Breast epithelium (tissue), 4 donors: ENCODE measurements at places on chromosomes 2 and 18.

DNA sequence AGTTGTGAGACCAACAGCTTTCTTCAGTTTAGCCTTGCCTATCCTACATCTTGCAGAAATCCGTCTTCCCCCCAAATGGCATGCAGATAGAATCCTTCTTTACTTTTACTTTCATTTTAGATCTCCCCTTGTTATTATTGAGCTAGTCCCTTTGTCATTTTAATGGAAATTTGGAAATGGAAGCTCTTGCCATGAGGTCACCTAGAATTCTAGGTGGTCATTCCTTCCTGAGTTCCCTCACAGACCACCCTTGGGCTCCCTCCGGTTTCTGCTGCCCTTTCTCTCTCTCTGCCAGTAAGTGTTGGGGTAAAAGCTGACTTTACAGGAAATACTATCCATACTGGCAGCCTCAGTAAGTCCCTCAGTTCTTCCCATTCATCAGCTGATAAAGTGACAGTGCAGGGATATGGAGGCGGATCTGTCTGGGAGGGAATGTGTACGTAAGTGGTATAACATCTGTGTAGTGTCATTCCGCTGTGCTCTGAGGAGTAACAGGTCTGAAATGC, 30.2 kb downstream of the ARHGAP25 start:
- DNase-seq = no peak

GRCh38 chr18:43405097-43405496, 127.8 kb upstream of the SYT4 start:
- no peak for DNase-seq

DNA sequence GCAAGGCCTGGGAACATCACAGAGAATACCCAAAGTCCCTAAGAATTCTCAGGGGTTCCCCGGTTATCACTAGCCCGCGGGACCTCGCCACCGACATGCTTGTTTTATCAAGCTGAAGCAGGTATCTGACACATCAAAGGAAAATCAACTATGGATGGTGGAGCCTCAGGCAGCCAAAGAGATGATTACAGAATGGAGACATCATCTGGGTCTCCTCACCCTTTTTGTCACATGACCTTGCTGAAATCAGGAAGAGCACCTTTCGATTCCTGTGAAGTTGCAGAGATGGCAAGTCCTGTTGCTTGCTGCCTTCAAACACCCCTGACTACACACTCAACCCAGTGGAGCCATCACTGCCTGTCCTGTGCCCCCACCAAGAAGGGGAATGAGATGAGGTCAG, 19.2 kb upstream of the CAB39 start:
- DNase-seq = no peak

- no peak for DNase-seq
Measured at GRCh38 chr2:25424426-25425028, 82.8 kb upstream of the DNMT3A start.

DNA sequence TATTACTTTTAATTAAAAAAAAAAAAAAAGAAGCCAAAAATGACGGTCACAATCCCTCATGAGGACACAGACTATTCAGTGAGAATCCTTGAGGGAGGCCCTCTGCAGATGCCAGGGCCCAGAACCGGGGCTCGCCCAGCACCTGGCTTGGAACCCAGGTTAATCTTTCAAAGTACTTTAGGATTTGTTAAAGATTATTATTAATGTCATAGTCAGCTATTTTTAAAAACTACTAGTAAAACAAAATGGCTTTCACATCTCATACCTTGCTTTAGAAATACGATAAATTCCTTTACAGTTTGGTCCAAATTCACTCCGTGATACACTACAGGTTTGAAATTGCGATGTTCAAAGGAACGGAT, 27.1 kb downstream of the C2orf76 start:
- no peak for DNase-seq

- DNase-seq = no peak
Measured at GRCh38 chr2:108591163-108591562, 56.9 kb downstream of the LIMS1 start.

DNA sequence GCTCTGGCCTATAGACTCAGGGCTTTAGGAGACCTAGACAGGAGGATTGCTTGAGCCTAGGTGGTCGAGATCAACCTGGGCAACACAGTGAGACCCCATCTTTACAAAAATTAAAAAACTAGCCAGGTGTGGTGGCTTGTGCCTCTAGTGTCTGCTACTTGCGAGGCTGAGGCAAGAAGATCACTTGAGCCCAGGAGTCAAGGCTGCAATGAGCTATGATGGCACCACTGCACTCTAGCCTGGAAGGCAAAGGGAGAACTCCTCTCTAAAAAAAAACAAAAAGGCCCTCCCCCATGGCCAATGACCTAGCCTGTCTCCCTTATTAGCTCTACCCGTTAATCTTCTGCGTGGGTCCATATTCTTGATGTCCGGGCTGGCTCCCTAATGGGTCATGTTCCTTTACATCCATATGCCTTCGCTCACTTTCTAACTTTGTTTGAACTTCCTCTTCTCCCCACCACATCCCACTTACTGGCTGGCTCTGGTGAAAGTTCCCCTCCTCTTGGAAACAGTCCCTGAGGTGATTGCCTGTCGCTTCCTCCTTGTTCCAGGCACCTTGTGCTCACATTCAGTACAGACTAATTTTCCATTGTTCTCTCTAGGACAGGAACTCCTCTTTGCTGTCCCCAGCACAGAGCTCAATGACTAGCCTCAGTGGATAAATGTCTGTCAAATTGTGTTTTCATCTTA, 103.0 kb downstream of the AFF3 start:
- no peak for DNase-seq

GRCh38 chr18:58438161-58438957, 190.5 kb downstream of the ALPK2 start:
- no peak for DNase-seq

DNA sequence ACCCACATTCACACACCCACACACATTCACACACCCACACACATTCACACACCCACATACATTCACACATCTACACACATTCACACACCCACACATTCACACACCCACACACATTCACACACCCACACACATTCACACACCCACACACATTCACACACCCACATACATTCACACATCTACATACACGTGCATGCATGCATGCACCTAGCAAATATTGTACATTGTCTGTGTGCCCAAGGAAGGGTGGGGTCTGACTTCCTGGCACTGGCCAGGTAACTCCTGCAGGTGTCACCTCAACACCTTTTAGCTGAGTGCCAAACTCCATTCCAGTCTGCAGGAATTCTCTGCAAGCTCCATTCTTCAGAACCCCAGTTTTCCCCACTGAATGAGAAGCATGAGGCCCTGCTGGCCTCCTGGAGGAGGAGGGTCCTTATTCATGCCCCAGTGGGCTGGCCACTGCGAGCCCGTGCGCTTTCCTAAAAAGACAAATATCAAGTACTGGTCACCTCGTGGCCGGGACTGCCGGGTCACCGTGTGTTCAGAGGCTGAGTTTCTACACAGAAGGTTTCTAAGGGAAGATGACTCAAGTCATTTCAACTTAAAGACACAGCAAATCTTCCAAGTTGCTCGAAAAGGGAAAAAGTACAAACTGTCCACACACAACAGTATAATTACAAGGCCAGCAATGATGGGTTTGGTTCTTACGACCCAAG, 131.5 kb downstream of the HDAC4 start:
- DNase-seq = peak; percentile 13

DNA sequence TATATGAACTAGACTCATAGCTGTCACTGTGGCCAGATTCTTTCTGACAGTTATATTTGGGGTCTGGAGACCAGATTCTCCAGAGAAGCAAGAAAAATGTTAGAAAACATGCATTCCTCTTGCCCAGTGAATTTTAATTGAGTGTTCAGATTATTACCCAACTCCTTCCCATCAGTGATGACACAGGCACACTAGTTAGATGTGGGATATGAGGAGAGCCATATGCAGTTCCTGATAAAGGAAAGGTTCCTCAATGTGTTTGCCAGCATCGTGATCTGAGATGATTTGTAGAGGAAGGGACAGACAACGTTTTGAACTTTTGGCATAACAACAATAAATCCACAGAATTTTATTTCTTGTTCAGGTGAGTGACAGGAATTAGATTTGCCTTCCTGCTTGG, 308.6 kb downstream of the PIEZO2 start:
- DNase-seq = no peak

- peak; percentile 20 for DNase-seq
Measured at GRCh38 chr2:1509271-1510065, 96.2 kb downstream of the TPO start.

- no peak for DNase-seq
Measured at GRCh38 chr2:6793371-6793770, 72.3 kb downstream of the CMPK2 start.

- no peak for DNase-seq
Measured at GRCh38 chr18:9814431-9814830, 71.3 kb upstream of the TXNDC2 start.

- no peak for DNase-seq
Measured at GRCh38 chr2:104889960-104890684, 36.2 kb downstream of the POU3F3 start.

- no peak for DNase-seq
Measured at GRCh38 chr2:47460766-47461165, 57.8 kb downstream of the MSH2 start.

DNA sequence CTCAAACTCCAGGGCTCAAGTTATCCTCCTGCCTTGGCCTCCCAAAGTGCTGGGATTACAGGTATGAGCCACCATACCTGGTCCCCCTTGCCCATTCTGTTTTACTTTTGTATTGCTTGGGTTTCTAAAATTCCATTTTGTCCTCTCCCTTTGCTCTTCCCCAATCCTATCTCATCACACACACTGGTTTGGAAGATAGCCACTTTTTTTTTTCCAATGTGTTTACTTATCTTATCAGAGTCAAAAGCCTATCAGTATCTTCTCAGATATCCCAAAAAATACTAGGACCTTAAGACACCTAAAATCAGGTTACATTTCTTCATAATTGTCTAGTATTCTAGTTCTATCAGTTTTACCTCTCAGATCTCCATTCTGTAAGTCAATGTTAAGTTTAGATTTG, 56.1 kb downstream of the MSH2 start:
- no peak for DNase-seq

DNA sequence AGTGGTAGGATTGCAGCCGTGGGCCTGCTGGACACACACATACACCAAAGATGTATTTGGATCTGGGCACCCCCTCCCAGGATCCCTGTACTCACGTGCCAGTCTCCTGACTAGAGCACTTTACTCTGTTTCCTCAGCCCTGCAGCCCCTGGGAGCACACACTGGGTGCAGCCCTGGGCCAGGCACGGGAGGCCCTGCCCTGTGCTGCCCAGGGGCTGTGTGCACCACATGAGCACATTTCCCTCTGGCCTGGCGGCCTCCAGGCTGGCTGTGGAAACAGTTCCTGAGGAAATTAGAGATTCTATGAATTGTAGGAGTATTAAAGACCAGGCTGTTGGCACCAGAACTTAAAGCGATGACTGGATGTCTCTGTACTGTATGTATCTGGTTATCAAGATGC, 45.4 kb downstream of the BCL2L11 start:
- no peak for DNase-seq

- no peak for DNase-seq
Measured at GRCh38 chr2:200396781-200397242, 90.3 kb downstream of the SPATS2L start.

DNA sequence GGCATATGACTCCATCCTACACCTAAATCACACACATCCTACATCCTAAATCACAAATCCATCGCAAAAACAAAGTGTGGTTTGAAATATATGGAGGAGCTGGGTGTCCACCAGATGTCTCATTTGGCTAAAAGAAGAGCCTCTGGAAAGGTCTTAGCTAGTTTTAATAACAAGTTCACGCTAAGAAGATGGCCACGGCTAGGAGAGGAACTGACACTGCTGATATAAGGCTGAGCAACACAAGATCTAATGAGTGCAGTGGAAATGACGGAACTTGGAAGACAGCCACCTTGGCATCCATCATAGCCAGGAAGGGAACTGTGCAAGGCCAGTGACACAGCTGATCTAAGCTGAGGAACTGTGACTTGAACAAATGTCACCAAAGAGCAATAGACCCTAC, 60.0 kb upstream of the AGAP1 start:
- DNase-seq = no peak

DNA sequence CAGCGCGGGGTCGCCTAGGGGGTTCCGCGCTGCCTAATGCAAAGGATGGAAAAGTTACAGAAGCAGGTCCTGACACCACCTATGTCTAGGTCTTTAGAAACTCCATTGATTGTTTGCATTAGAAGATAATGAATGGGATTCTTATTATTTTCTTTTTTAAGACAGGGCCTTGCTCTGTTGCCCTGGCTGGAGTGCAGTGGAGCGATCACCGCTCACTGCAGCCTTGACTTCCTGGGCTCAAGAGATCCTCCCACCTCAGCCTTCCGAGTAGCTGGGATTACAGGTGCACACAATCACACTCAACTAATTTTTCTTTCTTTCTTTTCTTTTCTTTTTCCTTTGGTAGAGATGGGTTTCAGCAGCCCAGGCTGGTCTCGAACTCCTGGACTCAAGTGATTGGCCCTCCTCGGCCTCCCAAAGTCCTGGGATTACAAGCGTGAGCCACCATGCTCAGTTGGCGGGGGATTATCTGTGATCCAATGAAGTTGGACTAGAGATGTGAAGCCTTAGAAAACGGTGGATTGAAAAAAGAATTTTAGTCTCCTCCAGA, 761 bp upstream of the IDH1 start:
- no peak for DNase-seq

DNA sequence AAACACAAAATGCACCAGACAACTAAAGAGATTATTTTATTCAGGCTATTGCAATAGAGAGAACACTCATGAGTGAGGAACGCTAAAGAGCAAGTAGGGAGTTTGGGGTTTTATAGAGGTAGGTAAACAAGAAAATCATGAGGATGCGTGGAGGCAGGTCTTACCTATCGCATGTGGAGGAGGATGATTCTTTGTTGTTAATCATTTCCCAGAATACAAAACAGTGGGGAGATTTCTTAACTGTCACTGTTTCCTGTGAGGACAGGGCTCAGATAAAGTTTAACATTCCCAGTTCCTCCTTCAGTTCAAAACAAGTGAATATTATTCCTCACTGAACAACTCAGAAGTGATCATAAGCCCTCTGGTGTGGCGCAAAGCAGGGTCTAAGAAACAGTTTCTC, 156.1 kb upstream of the MGAT5 start:
- DNase-seq = no peak

- peak; percentile 74 for DNase-seq
Measured at GRCh38 chr2:120291401-120292311, 39.0 kb downstream of the RALB start.

DNA sequence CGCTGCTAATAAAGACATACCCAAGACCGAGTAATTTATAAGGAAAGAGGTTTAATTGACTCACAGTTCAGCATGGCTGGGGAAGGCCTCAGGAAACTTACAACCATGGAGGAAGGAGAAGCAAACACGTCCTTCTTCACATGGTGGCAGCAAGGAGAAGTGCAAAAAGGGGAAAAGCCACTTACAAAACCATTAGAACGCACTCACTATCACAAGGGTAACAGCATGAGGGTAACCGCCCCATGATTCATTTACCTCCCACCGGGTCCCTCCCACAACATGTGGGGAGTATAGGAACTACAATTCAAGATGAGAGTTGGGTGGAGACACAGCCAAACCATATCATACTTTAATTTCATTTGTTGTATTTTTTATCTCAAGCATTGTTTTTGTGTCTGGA, 67.5 kb downstream of the ATP9B start:
- no peak for DNase-seq

GRCh38 chr2:35495182-35495581, 860.4 kb upstream of the CRIM1 start:
- DNase-seq = no peak

- DNase-seq = no peak
Measured at GRCh38 chr2:204280262-204280668, 265.0 kb upstream of the PARD3B start.
